ENCODE measurements at places on chromosomes 16 and 17. TPM values are rescaled to one million over a fixed set of nuclear protein-coding genes. Genes with fewer than 3 reads are reported as not detected.

The ZNF423 gene
- total RNA-seq, result 11.0 TPM

DNA sequence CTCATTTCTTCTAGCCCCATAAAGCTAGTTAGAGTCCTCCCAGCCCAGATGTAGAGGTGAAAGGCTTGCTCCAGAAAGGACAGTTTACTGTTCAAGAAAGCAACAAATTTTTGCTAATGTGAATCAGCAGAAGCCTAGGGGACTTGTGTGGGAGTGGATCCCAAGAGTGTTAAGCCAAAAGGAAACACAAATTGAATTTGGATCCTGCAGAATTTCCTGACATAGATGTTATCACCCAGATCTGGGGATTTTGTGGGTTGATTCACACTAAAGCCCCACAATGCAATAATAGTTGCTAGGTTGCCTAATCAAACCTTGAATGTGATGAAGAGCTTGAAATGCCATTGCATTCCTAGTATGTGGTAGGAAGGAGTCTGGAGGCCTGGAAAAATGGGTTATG is 135.2 kb upstream of the HS3ST3A1 start:
- DNase-seq, result no peak

The GP1BA gene
- total RNA-seq, result not detected

- DNase-seq, result no peak
Measured at GRCh38 chr17:74235040-74235581, 21.7 kb downstream of the TTYH2 start.

The CMIP gene
- 95.5 TPM for total RNA-seq

DNA sequence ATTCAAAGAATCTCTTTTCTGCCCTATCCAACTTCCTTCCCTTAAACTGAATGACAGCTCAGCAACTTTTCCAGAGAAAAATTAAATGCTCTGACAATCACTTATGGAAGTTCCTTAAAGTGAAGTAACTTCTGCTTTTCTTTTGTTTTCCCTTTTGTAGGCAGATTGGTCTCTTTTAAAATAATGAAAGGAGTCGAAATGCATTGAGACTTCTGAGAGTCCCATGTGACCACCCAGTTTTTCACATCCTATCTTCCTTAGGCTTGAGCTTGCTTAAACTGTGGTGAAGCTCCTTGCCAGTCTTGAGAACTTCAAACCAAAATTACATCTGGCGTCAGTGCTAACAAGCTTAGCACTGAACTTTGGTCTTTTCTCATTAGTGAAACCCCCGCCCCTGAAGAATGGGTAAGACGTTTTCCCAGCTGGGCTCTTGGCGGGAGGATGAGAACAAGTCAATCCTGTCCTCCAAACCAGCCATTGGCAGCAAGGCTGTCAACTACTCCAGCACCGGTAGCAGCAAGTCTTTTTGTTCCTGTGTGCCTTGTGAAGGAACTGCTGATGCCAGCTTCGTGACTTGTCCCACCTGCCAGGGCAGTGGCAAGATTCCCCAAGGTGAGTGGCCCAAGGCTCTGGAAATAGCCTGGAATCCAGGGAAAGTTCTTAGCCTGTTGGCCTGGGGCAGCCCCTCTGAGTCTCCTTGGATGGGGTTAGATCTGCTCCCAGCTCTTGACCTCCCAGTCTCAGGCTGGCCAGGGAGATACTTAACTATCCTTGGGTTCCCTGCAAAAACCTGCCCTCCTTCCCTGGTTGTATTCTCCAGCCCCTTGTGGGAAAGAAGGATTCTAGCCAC is 1.2 kb downstream of the TMEM106A start:
- no peak for DNase-seq

DNA sequence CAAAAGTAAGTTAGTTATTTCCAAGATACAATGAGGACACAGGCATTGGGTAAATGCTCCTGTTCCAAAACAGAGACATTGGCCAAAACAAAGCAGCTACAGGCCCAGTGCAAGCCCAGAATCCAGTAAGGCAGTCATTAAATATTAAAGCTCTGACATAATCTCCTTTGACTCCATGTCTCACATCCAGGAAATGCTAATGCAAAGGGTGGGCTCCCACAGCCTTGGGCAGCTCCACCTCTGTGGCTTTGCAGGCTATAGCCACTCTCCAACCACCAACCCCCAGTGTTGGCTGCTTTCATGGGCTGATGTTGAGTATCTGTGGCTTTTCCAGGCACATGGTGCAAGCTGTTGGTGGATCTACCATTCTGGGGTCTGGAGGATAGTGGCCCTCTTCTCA is 733.4 kb upstream of the SOX9 start:
- DNase-seq, result no peak

The DUXB gene
- total RNA-seq, result not detected

DNA sequence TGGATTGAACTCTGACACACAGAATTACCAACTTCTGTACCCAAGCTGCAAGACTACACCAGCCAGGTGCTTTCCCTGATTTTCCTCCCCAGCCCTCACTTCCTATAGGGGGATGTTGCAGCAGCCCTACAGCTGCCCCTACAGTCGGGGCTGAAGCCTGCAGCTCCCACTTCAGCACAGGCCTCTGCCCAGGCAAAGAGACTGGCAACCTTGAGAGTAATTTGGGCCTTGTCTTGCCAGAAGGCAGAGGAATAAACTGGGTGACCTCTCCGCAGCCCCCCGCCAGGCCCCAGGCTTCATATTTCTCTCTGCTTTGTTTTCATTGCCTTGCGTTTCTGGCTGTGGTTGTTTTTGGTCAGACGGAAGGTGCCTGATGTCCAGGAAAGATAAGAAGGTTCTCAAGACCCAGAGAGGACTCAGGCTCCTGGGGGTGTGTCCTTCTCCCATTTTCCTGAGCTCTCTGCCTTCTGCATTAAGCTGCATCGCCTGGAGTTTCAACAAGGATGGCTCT is 32.0 kb downstream of the SLC6A4 start:
- no peak for DNase-seq

DNA sequence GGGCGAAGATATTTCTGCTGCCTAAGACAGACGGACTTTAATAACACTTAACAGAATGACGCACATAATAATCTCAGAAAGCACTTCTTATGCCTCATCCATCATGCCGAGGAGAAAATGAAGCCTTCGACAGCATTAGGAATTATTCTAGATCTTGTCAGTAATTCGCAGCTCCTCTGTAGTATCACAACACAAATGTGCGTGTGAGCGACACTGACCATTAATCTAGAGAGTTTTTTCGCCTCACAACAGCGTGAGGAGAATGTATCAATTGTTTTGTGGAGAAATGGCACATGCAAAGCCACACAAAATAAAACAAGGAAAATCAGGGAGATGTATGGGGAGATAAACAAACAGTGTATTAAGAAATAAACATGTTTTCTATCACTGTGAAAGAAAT is 410.2 kb upstream of the PSMD7 start:
- DNase-seq, result no peak

The RPL38 gene
- 627 TPM for total RNA-seq

- DNase-seq, result no peak
Measured at GRCh38 chr17:17691468-17692263, 10.4 kb downstream of the RAI1 start.

The CES3 gene
- 5.2 TPM for total RNA-seq

The CD300A gene
- 15.2 TPM for total RNA-seq

The GPR179 gene
- total RNA-seq, result 0.23 TPM

- DNase-seq, result peak; percentile 57
Measured at GRCh38 chr16:57470711-57471110, 8.2 kb downstream of the POLR2C start.

The SLC16A13 gene
- total RNA-seq, result 44.4 TPM

DNA sequence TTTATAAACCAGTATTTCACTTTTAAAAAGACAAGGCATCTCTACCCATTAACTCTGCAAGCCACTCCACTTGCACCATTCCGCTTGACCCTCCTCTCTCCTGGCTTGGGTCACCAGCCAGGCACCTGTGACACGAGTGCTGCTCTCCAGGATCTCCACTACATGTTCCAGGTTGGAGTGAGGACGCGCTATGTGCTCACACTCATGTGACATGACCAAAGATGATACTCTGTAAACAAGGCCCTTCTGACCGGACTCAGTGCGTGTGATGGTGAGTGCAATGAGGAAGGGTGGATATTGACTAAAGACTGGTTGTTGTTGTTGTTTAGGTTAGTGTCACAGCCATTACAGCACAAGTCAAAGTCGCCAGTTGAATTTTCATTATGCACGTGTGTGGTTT is 192.7 kb downstream of the MRTFB start:
- DNase-seq, result no peak

GRCh38 chr16:72480911-72481310 is 309.0 kb upstream of the PMFBP1 start:
- no peak for DNase-seq

- peak; percentile 53 for DNase-seq
Measured at GRCh38 chr17:82384730-82385481, 13.3 kb downstream of the UTS2R start.

DNA sequence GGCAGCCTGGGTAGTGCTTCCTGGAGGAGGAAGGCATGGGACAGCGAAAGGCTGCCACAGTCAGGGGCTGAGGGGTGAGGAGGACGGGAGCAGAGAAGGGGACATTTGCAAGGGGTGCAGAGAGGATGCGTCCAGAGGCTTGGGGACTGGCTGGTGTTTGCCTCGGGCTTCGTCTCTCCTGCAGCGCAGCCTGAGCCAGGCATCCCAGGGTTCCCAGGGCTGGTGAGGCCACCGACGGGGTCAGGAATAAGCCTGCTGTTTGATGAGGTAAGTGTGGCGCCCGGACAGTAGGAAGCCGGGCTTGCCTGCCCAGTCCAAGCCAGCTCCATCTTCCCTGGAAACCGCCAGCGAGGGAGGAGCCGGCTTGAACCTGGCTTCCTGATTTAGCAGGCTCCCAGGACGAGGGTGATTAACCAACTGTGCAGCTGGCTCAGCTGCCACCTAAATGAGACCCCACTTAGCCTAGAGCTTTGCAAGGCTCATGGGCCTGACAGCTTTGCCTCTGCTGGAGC is 47.8 kb downstream of the PITPNM3 start:
- no peak for DNase-seq

GRCh38 chr17:72517413-72518158 is 396.8 kb downstream of the SOX9 start:
- no peak for DNase-seq

DNA sequence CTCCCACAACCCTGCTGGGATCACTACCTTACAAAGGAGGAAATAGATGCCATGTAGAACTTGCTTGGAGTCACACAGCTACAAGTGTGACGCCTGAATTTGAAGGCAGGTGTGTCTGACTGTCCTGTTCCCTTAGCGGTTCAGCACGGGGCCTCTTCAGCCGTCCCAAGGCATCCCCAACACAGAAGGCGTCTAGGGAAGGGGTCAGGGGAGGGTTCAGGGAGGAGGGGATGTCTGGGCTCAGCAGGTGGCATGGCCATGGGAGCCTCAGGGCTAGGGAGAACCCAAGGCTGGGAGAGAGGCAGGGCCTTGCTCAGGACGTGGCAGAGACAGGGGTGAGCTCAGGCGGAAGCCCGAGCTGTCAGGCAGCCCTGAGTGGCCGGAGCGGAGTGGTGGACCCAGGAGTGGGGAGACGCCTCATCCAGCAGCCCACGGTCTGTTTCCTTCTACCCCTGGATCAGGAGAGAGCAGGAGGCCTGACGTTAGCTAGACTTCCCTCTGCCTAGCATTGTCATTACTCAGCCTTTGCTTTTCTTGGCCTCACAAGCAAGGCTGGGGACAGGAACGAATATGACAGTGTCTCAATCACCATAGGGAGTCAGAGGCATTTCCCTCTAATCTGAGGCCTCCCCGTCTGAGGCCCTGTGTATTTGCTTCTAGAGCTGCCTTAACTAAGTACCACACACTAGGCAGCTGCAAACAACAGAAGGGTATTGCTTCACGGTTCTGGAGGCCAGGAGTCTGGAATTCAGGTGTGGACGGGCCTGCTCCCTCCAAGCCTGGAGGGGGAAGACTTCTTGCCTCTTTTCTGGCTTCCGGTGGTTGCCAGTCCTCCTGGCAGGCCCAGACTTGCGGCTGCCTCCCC is 31.3 kb upstream of the ANKRD40CL start:
- DNase-seq, result no peak

GRCh38 chr17:60305141-60305540 is 86.8 kb downstream of the USP32 start:
- DNase-seq, result peak; percentile 17

- DNase-seq, result no peak
Measured at GRCh38 chr17:14793237-14793636, 471.9 kb downstream of the PMP22 start.

DNA sequence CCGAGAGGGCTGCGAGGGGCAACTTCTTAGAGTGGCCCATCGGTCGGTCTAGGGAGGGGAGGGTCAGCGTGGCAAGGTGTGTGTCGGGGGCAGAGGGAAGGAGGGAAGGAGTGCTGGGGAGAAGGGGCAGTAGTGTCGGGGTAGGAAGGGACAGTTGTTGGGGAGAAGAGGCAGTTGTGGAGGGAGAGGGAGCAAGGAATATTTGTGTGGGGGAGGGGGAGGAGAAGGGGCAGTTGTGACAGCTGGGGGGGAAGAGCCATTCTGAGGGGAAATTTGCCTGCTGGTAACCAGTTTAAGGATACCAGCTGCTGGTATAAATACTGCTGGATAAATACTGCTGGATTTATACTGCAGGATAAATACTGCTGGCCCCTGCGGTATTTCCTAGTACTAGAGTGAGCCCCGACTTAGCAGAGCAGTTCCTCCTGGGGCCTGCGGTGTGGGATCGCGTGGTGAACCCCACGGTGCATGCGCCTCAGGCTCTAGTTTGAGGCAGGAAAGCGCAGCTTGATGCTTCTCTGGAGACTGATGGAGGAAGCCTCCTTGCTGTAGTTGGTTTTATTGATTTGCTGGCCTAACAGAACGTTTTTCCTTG is 309 bp downstream of the DNAH2 start:
- DNase-seq, result peak; percentile 47

DNA sequence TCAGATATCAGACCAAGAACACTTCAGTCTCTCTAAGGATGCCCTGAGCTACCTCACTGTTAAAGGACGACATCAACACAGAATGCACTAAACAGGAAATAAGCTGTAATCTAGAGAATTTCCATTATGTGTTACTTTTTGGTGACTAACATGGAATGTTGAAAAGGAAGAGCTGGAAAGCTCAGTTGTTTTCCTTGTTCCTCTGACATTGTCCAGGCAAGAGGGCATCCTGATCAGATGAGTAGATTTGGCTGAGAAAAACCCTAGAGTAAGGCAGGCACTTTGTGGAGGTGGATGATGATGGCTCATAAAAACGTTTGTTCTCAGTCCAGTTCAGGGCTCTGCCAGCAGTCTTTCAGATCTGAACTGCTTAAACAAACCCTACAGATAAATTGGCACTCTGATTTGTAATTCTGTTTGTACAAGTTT is 34.0 kb downstream of the DGKE start:
- DNase-seq, result no peak

- no peak for DNase-seq
Measured at GRCh38 chr17:192666-193425, 11.4 kb upstream of the DOC2B start.

GRCh38 chr17:29838961-29839360 is 91.1 kb downstream of the SSH2 start:
- DNase-seq, result no peak

GRCh38 chr17:45397796-45398195 is 34.9 kb downstream of the ARHGAP27 start:
- no peak for DNase-seq

GRCh38 chr16:28089992-28090365 is 26.5 kb upstream of the GSG1L start:
- DNase-seq, result no peak

The LDHD gene
- 14.5 TPM for total RNA-seq

DNA sequence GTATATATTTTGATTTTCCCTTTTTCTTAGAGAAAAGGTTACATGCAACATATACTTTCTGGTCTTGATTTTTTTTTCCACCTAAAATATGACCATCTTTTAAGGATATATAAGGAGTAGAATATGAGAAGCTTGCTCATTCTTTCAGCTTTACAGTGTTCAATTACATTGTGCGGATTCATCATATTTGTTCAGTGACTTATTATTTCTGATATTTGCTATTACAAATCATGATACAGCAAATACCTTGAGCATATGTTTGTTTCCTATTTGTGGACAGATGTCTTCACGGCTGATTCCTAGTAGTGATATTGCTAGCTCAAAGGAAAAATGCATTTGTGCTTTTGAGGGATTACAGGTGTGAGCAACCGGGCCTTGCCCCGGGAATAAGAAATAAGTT is 18.1 kb downstream of the KATNIP start:
- DNase-seq, result no peak

Measured in mucosa of gallbladder (tissue), 1 donor.